ENCODE measurements at places on chromosomes 2 and 18.

- DNase-seq: no peak
Measured at GRCh38 chr18:32167980-32168730, 21.7 kb upstream of the MEP1B start.

DNA sequence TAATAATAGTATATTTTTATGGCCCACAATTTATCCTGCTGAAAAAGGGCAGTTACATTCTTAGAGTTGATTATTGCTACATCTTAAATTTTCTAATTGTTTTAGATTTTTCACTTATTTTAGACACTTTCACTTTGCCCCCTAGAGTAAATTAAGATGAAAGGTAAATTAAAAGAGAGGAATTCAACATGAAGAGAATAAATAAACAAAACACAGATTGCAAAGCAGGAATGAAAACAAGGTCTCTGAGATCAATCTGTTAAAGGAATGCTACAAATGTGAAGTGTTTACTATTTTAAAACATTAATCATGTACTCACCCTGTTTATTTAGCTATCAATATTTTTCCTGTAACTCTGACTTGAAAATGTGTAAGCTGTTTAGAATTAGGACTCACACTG is 113.5 kb upstream of the ETAA1 start:
- no peak for DNase-seq

- no peak for DNase-seq
Measured at GRCh38 chr2:50018921-50019320, 864.6 kb upstream of the FSHR start.

- no peak for DNase-seq
Measured at GRCh38 chr2:172677363-172677762, 58.3 kb upstream of the RAPGEF4 start.

DNA sequence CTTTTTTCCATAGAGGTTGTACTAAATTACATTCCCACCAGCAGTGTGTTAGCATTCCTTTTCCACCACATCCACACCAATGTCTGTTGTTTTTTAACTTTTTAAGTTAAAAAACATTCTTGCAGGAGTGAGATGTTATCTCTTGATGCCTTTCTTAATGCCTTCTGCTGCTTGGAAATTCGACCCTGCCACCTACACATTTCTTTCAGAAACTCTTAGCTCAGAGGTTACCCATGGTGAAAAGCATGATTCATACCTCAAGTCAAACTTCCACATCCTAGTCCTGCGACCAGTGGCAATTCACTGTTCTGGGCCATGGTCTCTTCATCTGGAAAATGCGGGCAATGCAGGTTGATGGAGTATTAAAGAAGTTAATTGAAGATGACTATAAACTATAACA is 12.7 kb upstream of the HNMT start:
- DNase-seq: no peak

GRCh38 chr2:208627110-208627884 is 220.7 kb downstream of the PTH2R start:
- DNase-seq: no peak

DNA sequence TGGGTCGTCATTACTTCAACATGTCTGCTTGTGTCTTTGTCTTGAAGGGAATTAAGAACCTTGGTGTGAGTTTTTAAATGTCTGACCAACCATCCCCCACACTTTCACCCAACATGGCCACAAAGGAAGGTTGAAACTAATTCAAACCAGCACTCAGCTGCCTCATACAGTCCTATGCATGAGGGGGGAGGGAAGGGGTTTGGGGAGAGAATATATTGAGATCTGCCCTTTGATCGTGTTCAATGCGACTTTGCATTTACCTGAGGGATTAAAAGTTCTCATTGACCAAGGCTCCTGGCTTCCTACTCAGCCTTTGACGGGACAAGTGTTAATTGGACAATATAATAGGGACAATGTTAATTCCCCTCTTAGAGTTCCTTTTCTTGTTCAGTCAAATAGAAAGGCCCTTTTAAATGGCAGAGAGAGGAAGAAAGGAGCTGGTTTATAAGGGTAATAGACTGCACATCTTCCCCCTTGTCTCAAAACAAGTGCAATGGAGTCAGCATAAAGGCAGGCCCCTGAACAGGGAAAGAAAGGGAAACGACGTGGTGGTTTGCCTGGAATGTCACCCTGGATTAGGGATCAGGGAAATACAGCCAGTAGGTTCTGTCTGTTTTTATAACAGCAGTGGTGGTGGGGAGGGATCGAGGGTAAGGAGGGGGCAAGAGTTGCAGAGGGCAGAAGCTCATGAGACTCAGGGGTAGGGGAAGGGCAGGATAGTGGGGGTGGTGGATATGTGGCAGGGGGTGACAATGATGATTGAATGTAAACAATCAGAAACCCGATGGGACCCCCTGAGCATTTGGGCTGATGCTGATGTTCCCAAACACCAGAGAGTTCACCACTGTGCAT is 198.7 kb downstream of the MYCN start:
- DNase-seq: no peak

GRCh38 chr2:46377101-46377581 is 79.9 kb downstream of the EPAS1 start:
- no peak for DNase-seq

- DNase-seq: no peak
Measured at GRCh38 chr2:226048611-226049010, 649.1 kb downstream of the NYAP2 start.

DNA sequence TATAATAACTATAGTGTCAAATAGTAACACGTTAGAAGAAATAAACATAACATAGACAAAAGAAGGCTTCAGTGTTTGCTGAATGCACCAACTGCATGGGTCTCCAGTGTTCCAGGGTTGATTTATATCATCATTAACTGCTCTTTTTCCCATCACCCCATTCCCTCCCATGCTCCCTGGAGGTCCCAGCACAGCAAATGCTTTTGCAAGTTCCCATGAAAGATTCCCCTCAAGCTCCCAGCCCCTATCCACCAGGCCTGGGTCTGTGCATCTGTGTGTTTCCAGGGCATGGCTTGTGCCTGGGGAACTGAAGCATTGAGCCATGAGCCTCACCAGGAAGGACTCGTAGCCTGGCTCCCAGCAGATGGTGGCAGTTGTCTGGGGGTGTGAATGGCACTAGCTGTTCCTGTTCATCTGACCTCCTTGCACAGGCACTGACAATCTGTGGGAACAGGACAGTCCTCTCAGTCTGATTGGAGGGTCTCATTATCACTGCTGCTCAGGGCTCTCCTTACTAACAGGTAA is 164.6 kb upstream of the RMP24 start:
- DNase-seq: no peak

DNA sequence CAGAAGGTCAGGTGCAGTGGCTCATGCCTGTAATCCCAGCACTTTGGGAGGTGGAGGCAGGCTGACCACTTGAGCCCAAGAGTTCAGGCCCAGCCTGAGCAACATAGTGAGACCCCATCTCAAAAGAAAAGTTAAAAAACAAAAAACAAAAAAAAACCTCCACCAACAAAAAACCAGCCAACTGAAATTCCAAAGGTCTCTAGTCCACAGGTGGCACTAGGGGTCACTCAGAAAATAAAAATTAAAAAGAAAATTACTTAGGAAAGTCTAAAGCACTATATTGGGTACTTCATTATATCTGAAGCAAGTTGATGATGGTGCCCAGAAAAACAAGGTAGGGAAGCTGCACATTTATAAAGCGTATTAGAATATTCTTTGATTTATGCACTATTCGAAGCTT is 26.9 kb downstream of the ANXA4 start:
- no peak for DNase-seq

DNA sequence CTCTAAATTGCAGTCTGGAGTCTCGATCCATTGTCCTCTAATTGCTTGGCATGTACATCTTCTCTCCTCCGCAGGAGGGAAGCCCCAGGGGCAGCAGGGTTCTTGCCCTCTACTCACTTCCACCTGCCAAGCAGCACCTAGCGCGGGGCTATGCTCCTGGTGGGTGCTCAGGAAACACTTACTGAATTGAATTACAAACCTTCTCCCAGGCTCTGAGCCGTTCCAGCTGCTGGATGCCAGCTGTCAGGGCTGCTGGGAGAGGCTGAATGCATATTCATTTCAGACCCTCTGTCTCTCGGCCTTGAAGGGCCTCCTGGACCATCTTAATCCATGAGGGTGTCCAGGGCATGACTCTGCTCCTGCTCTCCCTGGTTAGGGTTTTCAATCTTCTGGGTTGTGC is 94.0 kb downstream of the CELF4 start:
- DNase-seq: no peak

DNA sequence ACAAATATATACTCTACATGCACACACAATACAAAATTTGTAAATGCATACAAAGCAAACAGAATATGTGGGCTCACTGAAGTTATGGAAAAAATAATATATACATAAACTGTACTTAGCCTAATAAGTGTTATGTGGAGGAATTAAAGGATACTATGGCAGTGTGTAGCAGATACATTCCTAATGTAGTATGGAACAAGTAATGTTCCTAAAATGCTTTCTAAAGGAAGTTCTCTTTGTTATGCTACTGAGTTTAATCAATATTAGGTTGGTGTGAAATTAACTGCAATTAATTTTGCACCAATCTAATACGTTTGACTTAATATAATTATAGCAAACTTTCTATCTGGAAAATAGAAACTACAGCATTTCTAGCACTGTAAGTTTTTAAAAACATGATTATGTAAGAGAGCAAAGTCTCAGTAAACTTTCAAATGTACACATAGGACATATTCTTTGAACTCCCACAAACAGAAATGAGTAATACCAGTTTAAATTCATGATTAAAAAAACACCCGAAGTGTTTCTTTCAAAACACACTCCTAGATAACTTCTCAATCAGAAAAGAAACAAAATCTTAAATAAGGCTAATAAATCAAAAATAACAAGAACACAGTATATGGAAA is 331.3 kb downstream of the LRRTM4 start:
- DNase-seq: no peak

DNA sequence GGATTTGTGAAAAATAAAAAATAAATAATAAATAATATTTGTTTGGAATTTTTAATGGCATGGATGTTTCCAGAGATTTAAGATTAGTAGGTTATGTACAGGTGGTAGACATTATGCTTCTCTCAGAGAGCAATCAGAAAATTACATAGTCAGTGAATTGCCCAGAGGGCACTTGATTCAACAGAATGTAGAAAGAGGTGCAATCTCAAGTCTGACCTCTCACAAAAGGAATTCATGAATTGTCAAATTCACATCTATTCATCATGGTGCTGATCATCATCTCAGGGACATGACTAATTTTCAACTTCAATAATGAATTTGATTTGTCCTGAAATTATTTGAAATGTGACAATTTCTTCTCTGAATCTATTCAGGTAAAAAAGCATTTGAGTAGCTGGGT is 172.5 kb downstream of the PDE11A start:
- no peak for DNase-seq

DNA sequence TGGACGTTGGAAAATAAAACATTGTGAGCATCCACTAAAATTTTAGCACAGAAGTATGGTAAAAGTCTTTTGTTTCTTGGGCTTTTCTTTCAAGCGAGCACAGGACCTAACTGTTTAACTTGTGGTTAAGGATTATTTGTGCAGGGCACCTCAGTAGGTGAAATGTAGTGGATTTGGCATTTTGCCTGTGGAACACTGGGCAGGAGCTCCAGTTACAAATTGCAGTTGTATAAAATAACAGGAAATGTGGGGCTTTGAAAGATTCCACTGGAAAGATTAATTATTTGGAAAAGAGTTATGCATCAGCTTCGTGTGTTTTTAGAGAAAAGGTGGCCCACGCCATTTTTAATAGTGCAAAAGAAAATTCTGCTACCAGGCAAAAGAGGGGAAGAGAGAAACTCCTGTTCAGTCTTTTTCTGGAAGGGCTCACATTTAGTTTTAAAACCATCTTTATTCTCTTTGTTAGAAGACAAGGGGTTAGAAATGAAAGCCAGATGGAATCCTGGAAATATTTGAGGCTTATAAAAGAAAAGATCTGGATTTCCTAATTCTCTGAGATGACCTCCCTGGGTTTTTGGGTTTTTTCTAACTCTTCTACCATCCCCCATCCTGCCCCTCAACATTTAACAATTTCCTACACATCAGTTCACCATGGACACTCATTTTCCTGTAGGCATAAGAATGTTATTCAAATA is 144.3 kb upstream of the SERTAD2 start:
- no peak for DNase-seq

- no peak for DNase-seq
Measured at GRCh38 chr18:46412916-46413315, 244.1 kb downstream of the LOXHD1 start.

GRCh38 chr18:25517881-25518715 is 166.1 kb upstream of the ZNF521 start:
- no peak for DNase-seq

All from stimulated activated CD4-positive, alpha-beta T cell treated with anti-CD3 and anti-CD28 coated beads, Interleukin-12 subunit alpha, Interleukin-12 subunit beta, amount 100 ng/mL, for 24 hours (primary cell).